Fibroblast of gingiva (primary cell): ENCODE measurements at places on chromosomes 1 and 21.
A peak's percentile ranks its signal among the peaks of the same experiment; 100 is the strongest.

DNA sequence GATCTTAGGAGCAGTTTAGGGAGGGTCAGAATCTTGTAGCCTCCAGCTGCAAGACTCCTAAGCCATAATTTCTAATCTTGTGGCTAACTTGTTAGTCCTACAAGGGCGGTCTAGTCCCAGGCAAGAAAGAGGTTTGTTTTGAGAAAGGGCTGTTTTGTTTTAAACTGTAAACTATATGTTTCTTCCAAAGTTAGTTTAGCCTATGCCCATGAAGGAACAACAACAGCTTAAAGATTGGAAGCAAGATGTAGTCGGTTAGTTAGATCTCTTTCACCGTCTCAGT is 62.0 kb downstream of the SLC16A1 start:
- no peak for DNase-seq

DNA sequence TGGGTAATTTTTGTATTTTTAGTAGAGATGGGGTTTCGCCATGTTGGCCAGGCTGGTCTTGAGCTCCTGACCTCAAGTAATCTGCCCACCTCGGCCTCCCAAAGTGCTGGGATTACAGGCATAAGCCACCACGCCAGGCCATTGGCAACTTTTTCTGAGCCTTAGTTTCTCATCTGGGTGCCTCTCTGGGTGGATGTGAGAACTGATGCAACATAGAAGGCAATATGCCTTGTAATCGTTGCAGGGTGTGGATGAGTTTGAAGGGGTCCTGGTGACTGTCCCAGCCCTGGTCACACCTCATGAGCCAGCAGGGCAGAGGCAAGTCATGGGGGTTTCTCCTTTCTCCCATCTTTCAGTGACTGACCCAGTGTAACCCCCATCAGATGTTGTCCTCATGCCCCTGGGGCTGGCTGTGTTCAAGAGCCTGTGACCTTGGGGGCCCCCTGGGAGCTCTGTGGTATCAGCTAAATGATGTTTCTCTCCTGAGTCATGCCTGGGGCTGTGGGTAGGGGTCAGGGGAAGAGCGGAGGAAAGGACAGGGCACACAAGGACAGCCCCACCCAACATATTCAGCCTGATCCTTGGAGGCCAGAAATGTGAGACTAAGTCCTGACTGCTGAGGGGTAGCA is 3.6 kb downstream of the COL9A2 start:
- peak; percentile 44 for DNase-seq

DNA sequence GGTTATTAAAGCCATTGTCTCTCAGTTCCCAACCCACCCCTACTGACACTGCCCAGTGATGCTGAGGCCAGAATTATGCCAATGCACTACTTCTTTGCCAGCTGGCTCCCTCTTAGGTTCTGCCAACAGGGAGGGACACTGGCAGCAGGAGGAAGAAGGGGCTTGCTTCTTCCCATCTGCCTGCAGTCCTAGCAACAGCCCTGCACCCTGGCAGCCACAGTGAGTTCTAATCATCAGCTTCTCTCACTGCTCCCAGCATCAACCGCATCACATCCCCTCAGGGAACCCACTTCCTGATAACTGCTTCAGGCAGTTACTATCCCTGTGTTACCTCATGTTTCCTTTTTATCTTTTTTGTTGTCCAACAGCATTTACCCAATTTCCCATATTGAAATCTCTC is 86.2 kb downstream of the UBR4 start:
- no peak for DNase-seq

GRCh38 chr1:24955161-24955560 is 25.1 kb upstream of the RUNX3 start:
- no peak for DNase-seq

DNA sequence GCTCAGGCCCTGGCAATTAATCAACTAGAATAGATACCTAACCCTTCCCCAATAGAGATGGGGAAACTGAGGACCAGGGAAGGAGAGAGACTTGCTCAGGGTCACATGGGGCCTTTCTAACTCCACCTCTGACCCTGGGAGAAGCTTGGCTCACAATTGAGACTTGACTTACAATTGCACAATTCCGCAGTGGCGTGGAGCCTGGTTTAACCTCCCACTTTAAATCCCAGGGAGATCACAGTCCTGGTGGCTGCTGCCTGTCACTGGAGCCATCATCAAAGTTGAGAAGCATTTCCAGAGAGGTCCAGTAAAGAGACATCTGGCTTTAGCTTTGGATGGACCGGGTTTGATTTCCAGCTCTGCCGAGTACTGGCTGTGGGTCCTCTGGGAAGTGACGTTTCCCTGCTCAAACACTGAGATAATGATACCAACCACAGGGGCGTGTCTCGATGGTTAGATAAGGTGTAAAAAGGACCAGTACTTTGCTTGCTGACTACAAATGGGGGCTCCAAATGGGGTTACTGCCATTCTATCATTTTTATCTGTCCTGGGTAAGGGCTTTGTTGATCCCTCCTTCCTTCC is 39.3 kb downstream of the TRIM62 start:
- DNase-seq = no peak

GRCh38 chr1:114008993-114009392 is 29.7 kb downstream of the OLFML3 start:
- no peak for DNase-seq

DNA sequence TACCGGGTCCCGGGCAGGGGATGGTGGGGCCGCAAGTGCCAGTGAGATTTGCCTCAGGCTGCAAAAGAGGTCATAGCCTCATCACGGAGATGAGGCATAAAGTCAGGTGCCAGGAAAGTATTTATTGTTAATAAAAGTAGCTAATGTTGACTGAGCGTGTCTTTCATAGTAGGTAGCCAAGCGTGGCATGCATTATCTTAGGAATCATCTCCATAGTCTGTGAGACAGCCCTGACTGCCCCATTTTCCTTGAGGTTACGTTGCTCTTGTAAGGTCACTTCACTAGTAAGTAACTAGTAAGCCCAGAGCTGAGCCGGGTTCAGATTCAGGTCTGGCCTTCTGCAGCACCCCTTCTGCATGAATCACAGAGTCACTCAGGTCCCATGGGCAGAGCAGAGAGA is 174.2 kb downstream of the CAMTA1 start:
- no peak for DNase-seq

DNA sequence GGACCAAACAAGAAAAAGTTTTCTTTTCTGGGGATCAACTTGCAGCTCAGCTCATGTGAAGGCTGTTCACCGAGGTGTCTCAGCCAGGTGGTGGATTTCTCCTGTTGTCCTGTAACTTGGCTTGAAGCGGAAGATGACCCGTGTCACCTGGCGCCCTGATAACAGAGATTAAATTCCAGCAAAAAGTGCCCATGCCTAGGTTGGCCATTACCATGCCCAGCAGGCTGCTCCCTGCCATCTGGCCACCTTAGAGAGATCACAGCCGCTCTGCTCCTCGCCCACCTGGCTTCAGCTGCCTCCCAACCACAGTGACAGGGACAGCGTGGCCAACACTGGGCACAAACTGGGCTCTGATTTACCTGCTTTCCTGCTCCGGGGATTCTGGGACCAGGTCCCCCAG is 149.5 kb downstream of the ZBTB18 start:
- no peak for DNase-seq

DNA sequence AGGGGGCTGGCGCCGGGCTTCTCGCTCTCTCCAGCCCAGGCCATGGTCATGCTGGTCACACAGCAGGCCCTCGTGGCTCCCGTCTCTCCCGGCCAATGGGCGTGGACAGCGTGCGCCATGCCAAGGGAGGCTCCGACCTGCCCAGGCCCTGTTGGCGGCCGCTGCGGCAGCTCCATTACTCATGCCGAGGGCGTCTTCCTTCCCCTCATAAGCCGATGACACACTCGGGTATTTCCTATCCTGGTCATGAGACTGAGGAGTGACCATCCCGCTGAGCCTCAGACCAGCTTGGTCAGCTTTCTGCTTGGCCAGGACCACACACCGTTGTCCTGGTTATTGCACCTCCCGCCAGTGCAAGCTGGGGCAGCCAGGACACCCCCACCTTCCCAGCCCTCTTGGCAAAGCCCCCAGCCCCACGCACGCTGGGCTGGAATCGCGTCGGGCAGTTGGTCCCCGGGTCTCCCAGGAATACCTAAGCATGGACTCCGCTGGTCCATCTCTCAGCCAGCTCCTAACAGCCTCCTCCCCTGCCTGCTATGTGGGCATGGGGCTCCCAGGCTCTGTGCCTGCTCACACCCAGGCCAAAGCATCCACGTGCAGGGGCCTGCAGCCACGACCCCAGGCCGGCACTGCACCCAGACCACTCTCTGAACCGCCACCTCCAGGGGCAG is 49.8 kb downstream of the ARHGEF16 start:
- peak; percentile 89 for DNase-seq

DNA sequence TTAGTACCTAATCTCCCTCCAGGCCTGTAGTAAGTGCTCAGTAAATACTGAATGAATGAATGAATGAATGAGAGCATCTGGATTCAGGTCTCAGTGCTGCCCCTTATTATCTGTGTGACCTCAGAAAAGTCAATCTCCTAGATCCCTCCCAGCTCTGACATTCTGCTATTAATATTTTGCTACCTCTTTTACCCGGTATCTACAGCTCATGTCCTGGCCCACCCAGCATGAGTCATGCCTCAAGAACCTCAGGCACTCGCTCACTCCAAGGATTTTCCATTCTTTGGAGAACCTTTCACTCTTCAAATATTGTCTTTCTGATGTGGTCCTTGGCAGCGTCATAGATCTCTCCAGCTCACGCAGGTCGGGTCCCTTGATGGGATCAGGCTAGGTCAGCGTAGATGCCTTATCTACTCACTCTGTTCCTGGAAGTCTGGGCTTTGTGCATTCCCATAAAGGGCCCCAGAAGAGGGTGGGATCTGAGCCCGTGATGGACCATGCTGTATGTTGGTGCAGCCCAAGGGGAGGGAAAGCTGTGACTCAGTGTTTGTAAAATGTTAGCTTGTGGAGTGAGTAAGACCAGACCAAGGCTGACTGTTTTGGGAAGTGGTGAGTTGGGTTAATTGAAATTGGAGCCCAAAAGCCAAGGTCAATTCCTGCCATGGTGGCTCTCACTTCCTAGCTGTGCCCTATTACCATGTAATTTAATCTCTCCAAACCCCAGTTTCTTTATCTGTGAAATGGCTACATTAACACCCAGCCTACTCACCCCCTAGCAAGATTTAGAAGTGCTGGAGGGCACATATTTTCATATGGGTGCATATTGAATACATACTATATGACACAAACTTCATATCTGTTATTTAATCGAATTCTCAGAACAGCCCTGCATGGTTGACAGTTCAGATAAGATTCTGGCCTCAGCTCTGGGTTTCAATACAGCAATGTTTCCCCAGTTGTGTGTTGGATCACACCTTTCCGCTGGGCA is 214.1 kb upstream of the USP24 start:
- peak; percentile 88 for DNase-seq

GRCh38 chr1:10508511-10508951 is 33.8 kb downstream of the PEX14 start:
- DNase-seq = peak; percentile 50

DNA sequence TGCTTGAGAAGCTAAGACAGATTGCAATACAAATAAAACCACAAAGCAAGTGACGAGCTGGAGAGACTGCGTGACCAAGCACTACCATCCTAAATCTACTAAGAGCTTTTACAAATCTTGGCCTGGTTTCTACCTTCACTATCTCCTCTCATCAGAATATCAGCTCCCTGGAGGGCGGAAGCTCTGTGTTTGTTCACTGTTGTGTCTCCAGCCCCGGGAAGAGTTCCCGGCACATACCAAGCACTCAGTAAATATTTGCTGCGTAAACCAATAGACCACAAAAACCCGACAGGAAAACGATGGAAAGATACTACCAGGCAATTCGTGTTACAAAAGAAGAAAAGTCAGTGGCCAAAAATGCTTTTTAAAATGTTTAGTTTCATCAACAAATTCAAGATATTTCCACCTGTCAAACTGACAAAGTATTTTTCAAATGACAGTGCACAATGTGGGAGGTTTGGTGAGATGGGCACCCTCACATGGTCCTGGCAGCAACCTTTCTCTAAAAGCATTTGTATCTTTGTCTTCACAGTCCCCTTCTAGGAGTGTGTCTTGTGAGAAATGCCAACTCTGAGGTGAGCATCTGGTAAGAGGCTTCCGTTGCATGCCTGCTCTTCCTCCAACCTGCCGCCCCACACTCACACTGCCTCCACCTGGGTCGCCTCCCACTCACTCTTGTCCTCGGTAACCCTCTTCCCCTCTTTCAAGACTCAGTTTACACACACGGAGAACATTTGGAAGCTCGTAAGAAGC is 34.7 kb downstream of the SLC1A7 start:
- DNase-seq = peak; percentile 74

- peak; percentile 91 for DNase-seq
These were observed 8.0 kb upstream of the NAV1 start for GRCh38 chr1:201530741-201531531.

- no peak for DNase-seq
These were observed 2.8 kb downstream of the HES4 start for GRCh38 chr1:996851-997712.

DNA sequence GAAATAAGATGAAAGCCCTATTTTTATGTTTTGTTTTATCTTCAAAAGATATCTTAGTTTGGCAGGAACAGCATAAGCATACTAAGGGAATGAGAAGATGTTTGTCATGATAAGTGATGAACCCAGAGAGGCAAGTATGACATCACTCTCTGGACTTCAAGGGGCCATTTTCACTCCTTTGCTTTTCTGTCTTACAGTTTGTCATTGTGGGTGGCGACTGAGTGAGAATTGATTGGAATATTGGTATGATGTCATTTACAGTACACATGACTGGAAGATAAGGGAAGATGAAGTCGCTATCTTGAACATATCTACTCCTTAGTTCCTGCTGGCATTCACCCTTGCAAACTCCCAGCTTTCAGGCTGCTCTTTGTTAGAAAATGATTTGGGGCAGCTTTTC is 258.1 kb upstream of the RAB4A start:
- no peak for DNase-seq

GRCh38 chr1:12617511-12617900 is 504 bp downstream of the DHRS3 start:
- no peak for DNase-seq
